ENCODE measurements at places on chromosomes 16 and 17. TPM values are rescaled to one million over a fixed set of nuclear protein-coding genes. Genes with fewer than 3 reads are reported as not detected.
A peak's percentile ranks its signal among the peaks of the same experiment; 100 is the strongest.

GRCh38 chr16:10895053-10895946, 18.3 kb downstream of the CIITA start:
- no peak overlapping the region for H3K4me3 ChIP-seq
- H3K4me1 ChIP-seq: no peaks in the 10 kb centered on the region
- H3K27me3 ChIP-seq: no peaks in the 10 kb centered on the region
- no peaks in the 10 kb centered on the region for H3K36me3 ChIP-seq
- no peak for DNase-seq

- H3K4me1 ChIP-seq: peaks cover 53% of the 10 kb centered on the region
- no peak overlapping the region for H3K27ac ChIP-seq
- DNase-seq: no peak
- H3K27me3 ChIP-seq: no peaks in the 10 kb centered on the region
- peak overlapping the region; percentile 48 for H3K4me3 ChIP-seq
Observed at GRCh38 chr17:4898927-4899326, 409 bp upstream of the C17orf107 start.

- no peak for DNase-seq
- H3K4me3 ChIP-seq: no peak overlapping the region
- H3K27me3 ChIP-seq: no peaks in the 10 kb centered on the region
Observed at GRCh38 chr17:82091264-82092066, 6.6 kb downstream of the FASN start.

GRCh38 chr17:33385133-33385532, 92.0 kb upstream of the ASIC2 start:
- H3K36me3 ChIP-seq: no peaks in the 10 kb centered on the region
- H3K27ac ChIP-seq: no peak overlapping the region
- H3K27me3 ChIP-seq: no peaks in the 10 kb centered on the region

DNA sequence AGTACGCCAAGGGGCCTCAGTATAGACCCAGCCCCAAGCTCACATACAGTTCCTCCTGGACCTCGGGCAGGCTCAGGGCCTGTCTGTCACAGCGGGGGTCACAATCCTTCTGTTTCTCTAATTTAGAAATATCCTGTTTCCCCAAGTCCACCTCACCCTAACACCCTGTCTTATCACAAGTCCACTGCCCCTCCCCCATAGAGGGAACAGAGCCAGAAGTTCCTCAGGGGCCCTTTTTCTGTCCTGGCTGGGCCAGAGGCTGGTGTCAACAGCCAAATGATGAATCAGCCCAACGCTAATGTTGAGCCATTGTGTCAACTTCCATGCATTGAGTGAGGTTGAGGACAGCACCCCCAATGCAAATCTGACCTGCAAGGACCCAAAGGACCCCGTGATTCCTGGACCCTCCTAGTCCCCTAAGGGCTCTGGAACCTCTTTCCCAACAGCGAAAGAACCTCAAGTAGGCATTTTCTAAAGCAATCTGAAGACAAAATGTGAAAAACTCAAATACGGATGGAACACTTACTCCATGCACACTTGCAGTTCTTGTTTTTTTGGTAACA, 58.6 kb downstream of the PECAM1 start:
- no peak overlapping the region for H3K27ac ChIP-seq
- no peak overlapping the region for H3K4me3 ChIP-seq
- no peaks in the 10 kb centered on the region for H3K27me3 ChIP-seq
- peaks cover 14% of the 10 kb centered on the region for H3K4me1 ChIP-seq
- H3K36me3 ChIP-seq: no peaks in the 10 kb centered on the region

DNA sequence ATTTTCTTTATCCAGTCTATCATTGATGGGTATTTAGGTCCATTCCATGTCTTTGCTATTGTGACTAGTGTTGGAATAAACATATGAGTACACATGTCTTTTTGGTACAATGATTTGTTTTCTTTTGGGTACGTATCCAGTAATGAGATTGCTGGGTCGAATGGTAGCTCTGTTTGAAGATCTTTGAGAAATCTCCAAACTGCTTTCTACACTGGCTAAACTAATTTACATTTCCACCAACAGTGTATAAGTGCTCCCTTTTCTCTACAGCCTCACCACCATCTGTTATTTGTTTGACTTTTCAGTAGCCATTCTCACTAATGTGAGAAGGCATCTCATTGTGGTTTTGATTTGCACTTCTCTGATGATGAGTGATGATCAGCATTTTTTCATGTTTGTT, 103.7 kb downstream of the GOSR1 start:
- no peaks in the 10 kb centered on the region for H3K27me3 ChIP-seq
- no peaks in the 10 kb centered on the region for H3K36me3 ChIP-seq
- H3K4me3 ChIP-seq: no peak overlapping the region
- H3K4me1 ChIP-seq: no peaks in the 10 kb centered on the region

GRCh38 chr17:49337884-49338283, 24.2 kb downstream of the ZNF652 start:
- no peaks in the 10 kb centered on the region for H3K36me3 ChIP-seq
- no peak overlapping the region for H3K4me3 ChIP-seq
- no peaks in the 10 kb centered on the region for H3K27me3 ChIP-seq
- DNase-seq: no peak

GRCh38 chr16:88665148-88665547, 2.3 kb upstream of the MVD start:
- no peaks in the 10 kb centered on the region for H3K27me3 ChIP-seq
- no peaks in the 10 kb centered on the region for H3K36me3 ChIP-seq
- H3K27ac ChIP-seq: no peak overlapping the region

- H3K4me1 ChIP-seq: peaks cover 62% of the 10 kb centered on the region
- no peaks in the 10 kb centered on the region for H3K27me3 ChIP-seq
- peak overlapping the region; percentile 79 for H3K4me3 ChIP-seq
- H3K27ac ChIP-seq: peak overlapping the region; percentile 71
Observed at GRCh38 chr17:38702916-38703741, 1.9 kb upstream of the MLLT6 start.

- H3K4me3 ChIP-seq: no peak overlapping the region
- H3K36me3 ChIP-seq: no peaks in the 10 kb centered on the region
- DNase-seq: no peak
- no peaks in the 10 kb centered on the region for H3K4me1 ChIP-seq
- H3K27me3 ChIP-seq: no peaks in the 10 kb centered on the region
Observed at GRCh38 chr16:3865241-3865640, 15.3 kb downstream of the CREBBP start.

DNA sequence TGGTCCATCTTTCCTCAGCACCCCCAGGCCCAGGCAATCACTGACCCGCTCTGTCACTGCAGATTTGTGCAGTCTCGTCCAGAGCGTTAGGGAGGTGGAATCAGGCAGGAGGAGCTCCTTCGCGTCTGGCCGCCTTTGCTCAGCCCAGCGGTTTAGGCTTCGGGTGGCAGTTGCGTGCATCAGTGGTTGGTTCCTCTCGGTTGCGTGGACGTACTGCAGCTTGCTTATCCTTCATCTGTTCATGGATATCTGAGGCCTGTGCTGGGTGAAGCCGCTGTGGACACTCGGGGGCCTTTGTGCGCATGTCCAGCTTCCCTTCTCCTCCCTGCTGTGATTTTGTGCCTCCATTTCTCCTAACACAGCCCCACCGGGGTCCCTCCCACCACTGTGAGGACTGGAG, 4.7 kb upstream of the P2RX1 start:
- H3K36me3 ChIP-seq: no peaks in the 10 kb centered on the region
- H3K4me1 ChIP-seq: peaks cover 29% of the 10 kb centered on the region
- H3K27me3 ChIP-seq: no peaks in the 10 kb centered on the region
- DNase-seq: no peak
- no peak overlapping the region for H3K4me3 ChIP-seq
- H3K27ac ChIP-seq: peak overlapping the region; percentile 52

DNA sequence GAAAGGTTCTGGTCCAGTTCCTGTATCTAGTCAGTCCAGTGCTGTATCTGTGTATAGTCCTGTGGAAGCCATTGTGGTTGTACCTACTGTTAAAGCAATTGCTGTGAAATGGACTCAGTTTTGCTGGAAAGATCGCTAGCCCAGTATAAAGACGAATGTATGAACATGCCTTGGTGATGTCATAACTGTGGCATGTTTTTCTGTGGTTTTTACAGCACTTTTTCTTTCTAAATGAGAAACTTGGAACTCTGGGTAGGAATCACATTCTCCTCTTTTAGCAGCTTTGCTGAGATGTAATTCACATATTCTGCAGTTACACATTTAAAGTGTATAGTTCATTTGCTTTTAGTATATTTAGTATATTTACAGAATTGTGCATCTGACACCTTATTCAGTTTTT, 58.1 kb downstream of the MAP2K4 start:
- peaks cover 30% of the 10 kb centered on the region for H3K36me3 ChIP-seq
- H3K4me3 ChIP-seq: no peak overlapping the region
- no peaks in the 10 kb centered on the region for H3K27me3 ChIP-seq
- H3K4me1 ChIP-seq: no peaks in the 10 kb centered on the region

DNA sequence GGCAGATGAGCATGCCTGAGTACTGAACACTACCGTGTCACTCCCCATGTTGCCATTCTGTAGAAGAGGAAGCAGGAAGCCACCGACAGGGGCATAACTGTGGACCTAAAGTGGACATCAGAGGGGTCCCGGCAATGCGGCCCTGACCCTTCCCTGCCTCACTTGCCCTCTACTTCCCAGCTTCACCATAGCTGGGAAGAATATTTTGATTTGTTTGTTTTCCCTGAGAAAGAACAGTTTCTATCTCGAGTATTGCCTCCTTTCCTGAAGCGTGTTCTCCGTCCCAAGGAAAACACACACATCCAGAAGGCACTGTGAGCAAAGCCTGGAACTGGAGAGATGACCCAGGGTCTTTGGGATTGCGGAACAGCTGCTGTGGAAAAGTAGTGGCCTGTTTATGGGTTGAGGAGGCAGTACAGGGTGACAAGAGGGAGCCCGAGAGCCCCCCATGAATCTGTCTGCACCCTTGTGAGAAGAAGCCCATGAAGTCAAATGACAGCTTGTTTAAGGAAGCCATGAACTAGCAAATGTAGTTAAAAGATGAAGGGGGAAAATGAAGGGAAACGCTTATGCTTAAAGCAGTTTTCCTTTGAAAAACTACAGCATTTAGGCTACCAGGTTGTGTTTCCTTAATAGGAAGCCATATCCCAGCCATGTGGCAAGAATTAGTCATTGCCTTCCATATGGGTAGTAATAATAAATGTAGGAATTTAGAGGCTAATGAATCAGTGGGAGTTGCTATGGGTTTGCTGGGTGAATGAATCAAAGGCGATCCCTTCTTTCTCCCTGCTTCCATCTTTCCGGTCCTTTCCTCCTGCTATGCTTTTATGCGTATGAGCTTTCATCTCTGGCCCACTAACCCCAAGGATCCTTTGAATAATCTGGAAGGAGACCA, 90.0 kb upstream of the TBX2 start:
- no peak overlapping the region for H3K27ac ChIP-seq
- no peak overlapping the region for H3K4me3 ChIP-seq
- H3K36me3 ChIP-seq: no peaks in the 10 kb centered on the region
- no peak for DNase-seq
- H3K27me3 ChIP-seq: no peaks in the 10 kb centered on the region

- no peaks in the 10 kb centered on the region for H3K36me3 ChIP-seq
- DNase-seq: no peak
- no peaks in the 10 kb centered on the region for H3K27me3 ChIP-seq
- H3K27ac ChIP-seq: no peak overlapping the region
- H3K4me1 ChIP-seq: no peaks in the 10 kb centered on the region
Observed at GRCh38 chr17:1137465-1137894, 42.3 kb downstream of the ABR start.

- H3K27ac ChIP-seq: no peak overlapping the region
- no peaks in the 10 kb centered on the region for H3K27me3 ChIP-seq
- no peaks in the 10 kb centered on the region for H3K36me3 ChIP-seq
- no peak overlapping the region for H3K4me3 ChIP-seq
Observed at GRCh38 chr17:40559564-40559916, 5.7 kb downstream of the CCR7 start.

DNA sequence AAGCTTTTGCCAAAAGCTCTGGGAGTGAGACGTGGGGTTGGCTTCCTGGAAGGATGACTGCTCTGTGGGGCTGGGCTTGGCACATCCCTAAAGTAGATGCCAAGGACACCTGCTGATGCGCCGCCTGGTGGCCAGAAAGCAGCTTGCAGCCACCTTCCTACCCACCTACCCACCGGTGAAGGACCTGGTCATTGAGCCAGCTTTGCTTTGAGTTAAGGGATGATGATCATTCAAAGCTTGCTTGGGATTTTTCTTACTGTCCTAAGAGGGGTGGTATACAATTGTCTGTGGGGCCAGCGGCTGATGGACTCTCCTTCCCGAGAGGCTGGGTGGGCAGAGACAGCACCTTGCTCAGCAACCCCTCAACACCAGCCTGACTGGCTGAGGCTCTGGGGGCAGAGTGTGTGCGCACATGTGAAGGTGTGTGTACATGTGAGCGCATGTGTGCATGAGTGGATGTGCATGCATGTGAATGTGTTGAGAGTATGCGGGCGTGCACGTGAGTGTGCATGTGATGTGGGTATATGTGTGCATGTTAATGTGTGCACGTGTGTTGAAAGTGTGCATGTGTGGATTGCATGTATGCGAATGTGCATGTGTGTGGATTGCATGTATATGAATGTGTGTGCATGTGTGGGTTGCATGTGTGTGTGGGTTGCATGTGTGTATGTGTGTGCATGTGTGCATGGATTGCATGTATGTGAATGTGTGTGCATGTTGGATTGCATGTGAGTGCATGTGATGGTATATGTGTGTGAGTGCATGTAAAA, 18.6 kb downstream of the C1QTNF1 start:
- H3K4me3 ChIP-seq: no peak overlapping the region
- no peak overlapping the region for H3K27ac ChIP-seq
- H3K36me3 ChIP-seq: no peaks in the 10 kb centered on the region
- no peaks in the 10 kb centered on the region for H3K27me3 ChIP-seq
- H3K4me1 ChIP-seq: peaks cover 11% of the 10 kb centered on the region

DNA sequence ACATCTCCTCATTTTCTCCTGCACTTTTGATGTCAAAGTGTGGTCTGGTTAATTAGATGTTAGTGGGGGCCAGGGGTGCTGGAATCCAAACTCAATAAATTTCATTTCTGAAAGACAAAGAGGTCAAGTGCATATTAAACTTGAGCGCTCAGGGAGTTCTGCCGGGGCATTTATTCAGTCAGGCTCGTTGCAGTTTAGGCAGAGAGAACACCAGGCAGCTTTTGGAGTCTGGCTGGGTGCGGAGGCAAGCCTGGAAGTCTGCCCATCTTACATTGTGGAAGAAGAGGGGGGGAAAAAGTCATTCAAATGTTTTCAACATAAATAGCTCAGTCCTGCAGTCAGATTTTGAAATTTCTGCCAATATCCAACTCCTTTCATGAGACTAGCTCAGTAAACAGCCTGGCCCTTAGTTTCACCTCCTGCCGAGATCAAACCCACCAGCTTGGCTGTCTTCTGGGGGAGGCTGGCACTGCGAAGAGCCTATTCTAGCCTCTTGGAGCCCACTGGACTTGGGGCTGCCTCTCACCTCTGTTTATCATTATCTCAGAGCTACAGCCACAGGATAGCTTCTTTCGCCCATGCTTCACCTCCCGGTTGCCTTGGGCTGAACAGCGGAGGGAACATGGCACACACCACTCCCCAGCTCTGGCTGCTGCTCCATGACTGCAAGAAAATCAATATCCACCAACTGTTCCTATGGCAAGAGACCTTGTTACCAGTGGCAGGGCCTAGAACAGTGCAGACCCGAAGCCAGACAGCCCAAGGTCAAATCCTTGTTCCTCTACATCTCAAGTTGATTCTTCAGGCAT, 177.4 kb upstream of the CDH5 start:
- DNase-seq: peak; percentile 59
- H3K27ac ChIP-seq: peak overlapping the region; percentile 48

OTOA gene
- 1.3 TPM for total RNA-seq

SLC6A4 gene
- 4.0 TPM for total RNA-seq

KRTAP4-6 gene
- not detected for total RNA-seq

LRRC59 gene
- total RNA-seq: 26.0 TPM

ZFHX3 gene
- 44.0 TPM for total RNA-seq

HSF5 gene
- not detected for total RNA-seq

SPIRE2 gene
- 3.1 TPM for total RNA-seq

EVPL gene
- total RNA-seq: not detected

NEUROD2 gene
- not detected for total RNA-seq

CCL2 gene
- total RNA-seq: 47.5 TPM

LASP1 gene
- 110 TPM for total RNA-seq

KRTAP4-3 gene
- not detected for total RNA-seq

VMO1 gene
- 1.9 TPM for total RNA-seq

SYNGR3 gene
- 3.9 TPM for total RNA-seq

FOXN1 gene
- not detected for total RNA-seq

All from tibial nerve (tissue), 4 donors.